ENCODE measurements at places on chromosomes 5 and 9.

DNA sequence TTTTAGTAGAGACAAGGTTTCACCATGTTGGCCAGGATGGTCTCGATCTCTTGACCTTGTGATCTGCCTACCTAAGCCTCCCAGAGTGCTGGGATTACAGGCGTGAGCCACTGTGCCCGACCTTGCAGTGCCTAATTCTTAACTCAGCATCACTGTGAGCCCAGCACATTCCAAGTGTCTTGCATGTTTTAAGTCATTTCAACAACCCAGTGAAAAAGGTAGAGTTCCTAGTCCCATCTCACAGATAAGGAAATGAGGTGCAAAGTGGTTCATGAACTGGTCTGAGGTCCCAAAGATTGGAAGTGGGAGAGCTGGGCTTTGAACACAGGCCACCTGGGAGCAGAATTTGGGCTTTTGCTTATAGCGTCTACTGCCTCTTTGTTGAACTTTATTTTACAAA, 68.0 kb downstream of the ZNF366 start:
- no peak for DNase-seq

GRCh38 chr5:112238473-112238872, 180.6 kb downstream of the EPB41L4A start:
- no peak for DNase-seq

DNA sequence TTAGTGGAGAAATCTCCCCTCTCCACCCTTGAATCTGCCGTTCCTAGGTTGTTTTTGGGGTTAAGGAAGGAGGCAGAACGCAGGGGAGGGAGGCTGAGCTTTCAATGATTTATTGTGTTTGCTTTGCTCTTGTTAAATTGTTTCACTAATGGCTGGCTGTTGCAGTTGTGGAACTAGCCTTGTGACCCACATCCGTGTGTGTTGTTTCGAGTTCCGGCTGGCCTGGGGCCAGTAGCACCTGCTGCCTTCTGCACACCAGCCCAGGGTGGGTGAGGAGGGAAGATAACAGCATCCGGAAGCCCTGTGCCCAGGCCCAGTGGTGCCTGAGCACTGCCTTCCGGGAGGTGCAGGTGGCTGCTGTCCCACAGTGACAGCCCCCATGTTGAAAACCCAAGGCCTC, 3.6 kb downstream of the ERGIC1 start:
- DNase-seq, result no peak

- DNase-seq, result no peak
Measured at GRCh38 chr5:144566747-144567420, 396.2 kb downstream of the KCTD16 start.

- DNase-seq, result no peak
Measured at GRCh38 chr9:134339183-134339806, 13.0 kb downstream of the RXRA start.

DNA sequence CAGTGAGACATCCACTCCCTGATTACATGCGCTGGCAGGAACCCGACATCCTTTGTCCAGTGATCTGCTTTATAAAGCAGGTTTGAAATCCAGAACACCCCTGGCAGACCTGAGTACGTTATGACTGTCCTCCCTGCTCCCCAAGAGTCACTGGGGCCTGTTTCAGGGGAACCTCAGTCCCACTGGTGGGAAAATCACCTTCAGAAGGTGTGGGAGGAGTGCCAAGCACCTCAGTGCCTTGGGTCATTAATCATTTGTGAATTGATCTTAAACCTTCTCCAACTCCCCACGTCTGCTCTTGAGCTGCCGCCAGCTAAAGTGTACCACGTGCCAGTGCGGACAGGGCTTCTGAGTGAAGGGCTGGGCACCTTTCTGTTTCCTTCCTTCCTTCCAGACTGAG, 16.2 kb downstream of the SLC6A3 start:
- no peak for DNase-seq

- DNase-seq, result no peak
Measured at GRCh38 chr5:8633696-8634095, 764.7 kb downstream of the MTRR start.

DNA sequence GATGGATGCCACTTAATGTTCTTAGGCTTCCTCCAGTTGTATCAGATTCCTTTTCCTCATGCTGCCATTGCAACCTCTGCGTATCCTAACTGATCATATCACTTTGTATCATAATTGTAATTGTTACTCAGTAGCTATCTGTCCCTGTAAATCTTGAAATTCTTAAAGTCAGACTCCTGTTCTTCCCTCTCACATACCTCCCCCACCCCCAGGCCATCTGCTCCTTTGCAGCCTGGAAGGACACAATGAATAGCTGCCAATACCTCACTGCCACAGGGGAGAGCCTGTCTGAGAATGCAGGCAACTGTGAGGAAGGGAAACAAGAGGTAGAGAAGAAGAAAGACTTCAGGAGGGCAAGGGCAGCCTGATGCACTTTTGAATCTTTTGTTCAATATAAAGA, 228.5 kb downstream of the ENC1 start:
- DNase-seq, result no peak

GRCh38 chr9:28923351-28923750, 1350.1 kb upstream of the C9orf72 start:
- no peak for DNase-seq

- no peak for DNase-seq
Measured at GRCh38 chr5:52077941-52078815, 694.9 kb downstream of the ISL1 start.

- no peak for DNase-seq
Measured at GRCh38 chr9:85895685-85896084, 45.3 kb upstream of the NAA35 start.

GRCh38 chr5:36558641-36559040, 47.8 kb upstream of the SLC1A3 start:
- no peak for DNase-seq

- no peak for DNase-seq
Measured at GRCh38 chr9:111842313-111842712, 47.6 kb upstream of the SHOC1 start.

DNA sequence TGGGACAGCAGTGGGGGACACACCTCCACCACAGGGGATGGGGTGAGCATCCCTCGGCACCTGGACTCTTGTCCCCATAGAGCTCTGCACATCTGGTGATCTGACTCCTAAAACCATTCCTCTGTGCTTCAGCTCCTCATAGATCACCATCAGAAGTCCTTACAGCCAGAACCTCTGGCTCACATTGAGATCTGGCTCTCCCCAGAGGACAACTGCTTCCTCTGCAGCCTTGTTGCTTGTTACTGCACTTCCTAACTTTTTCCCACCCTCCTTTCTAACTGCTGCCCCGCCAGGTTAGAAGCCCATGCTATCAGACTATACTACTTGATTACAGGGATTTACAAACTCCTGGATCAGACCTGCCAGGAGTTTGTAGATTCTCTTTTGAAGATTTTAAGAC, 64.5 kb downstream of the ARSB start:
- no peak for DNase-seq

DNA sequence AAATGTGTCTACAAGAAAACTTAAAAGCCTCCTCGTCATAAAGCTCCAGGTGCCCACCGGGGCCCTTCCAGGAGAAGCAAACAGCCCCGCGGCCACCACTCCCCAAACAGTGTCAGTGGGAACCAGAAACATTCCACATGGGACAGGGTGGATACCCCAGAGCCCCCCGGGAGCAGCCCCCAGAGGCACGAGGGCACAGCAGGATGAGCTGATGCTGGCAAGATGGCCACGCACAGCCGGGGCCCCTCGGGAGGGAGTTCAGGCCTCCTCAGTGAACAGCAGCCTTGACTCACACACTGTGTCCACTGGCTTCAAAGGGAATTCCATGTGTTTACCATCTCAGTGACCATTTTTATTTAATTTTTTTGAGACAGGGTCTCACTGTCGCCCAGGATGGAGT, 10.5 kb downstream of the EXD3 start:
- no peak for DNase-seq

GRCh38 chr9:133584167-133584558, 25.0 kb downstream of the FAM163B start:
- DNase-seq, result no peak

DNA sequence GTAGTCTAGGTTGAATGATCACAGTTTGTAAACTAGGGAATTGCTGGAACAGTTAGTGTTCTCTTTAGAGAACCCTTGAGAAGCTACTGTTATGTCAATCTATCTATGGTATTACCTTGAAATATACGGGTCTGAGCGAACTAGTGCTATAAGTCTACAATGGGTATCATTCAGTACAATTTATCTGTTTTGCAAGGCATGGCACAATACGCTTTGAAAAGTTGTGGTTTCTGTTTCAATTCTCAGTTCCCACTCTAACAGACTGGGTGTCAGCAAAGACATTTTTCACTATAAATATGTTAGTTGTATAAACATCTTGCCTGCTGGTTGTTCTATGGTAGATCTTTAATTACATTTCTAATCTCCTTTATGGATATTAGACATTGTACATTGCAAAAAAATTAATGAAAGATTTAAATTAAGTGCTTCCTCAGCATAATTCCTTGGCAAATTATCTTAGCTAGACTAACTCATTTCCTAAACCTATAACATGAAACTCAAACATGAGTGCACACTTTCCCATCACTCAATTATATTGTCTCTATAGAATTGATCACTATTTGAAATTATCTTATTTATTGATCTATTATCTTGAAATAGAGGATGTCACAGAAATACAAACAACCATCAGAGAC, 24.9 kb upstream of the SLCO6A1 start:
- no peak for DNase-seq

DNA sequence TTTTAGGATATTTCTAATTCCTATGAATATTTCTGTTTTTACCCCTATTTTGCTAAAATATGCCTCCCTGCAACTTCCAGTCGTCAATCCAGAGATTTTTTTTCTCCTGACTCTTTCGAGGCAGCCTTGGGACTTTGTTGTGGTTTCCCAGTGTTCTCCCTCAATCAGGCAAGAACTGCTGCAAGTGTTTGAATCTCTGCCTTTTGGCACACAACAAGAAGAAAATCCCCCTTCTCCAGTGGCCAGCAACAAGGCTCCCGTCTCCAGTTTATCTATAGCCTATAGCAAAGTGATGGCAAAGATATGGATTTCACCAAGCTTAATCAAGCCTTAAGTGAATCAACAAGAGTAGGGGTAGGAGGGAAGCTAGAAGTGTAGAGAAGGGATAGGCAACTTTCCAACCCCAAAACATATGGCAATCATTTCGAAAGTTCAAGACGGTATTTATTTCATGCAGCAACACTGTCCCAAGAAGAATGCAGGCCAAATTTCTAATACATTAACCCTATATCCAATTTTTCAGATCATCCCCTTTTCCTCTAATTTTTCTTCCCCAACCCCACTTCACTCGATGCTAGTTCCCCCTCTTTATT, 37.7 kb upstream of the PAPPA start:
- DNase-seq, result no peak

GRCh38 chr5:59356813-59357380, 536.6 kb downstream of the PDE4D start:
- no peak for DNase-seq

DNA sequence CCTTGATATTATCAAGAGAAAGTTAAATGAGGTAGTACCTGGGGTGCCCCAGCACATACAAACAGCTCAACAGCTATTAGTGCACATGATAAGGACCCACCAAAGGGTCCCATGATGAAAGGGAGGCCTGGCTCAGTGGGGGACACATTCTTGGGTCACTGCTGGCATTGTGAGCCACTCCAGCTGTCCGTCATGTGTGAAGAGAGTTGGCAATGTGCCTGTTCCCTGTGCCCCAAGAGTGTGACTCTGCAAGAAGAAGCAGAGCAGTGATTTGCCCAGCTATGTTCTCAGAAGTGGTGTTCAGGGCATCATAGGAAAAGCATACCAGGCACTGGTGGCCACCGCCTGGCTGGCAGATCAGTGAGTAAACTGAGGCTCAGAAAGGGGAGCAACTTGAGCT, 37.1 kb upstream of the TDRD7 start:
- no peak for DNase-seq

DNA sequence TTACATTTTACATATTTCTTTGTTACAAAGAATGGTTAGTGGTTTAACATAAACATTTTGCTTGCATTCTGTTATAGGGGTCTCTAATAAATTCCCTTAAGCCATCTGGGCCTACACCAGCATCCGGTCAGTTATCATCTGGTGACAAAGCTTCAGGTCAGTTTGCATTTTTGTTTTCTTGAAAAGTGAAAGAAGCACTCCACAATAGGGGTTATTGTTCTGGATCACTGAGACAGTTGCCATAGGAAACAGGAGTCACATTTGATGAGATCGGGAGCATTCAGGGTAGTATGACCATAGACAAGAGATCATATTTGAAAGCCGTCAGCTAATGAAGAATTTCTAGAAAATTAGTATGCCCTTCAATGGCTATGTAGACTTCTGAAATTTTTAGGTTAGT, 63.6 kb downstream of the NUP214 start:
- no peak for DNase-seq

DNA sequence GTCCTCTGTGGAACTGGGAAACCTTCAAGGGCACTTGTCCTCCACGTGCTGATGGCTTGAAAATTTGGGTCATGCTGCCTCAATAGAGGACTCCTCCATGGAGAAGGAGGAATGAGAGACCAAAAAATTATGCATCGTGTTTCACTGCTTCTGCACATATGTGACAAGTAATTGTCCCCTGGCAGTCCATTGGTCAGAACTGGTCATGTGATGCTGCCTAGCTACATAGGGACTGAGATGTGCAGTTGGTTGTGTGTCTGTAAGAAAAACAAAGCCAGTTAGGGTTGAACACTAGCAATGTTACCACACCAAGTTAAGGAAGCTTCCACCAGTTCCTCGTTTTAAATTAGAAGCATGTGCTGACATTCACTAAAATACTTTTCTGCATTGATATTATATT, 201.9 kb upstream of the ANKH start:
- DNase-seq, result no peak

- no peak for DNase-seq
Measured at GRCh38 chr5:94374336-94374735, 244.1 kb downstream of the KIAA0825 start.

- no peak for DNase-seq
Measured at GRCh38 chr5:90084342-90084741, 325.2 kb downstream of the CETN3 start.

- DNase-seq, result no peak
Measured at GRCh38 chr9:134712926-134713325, 71.3 kb downstream of the COL5A1 start.

DNA sequence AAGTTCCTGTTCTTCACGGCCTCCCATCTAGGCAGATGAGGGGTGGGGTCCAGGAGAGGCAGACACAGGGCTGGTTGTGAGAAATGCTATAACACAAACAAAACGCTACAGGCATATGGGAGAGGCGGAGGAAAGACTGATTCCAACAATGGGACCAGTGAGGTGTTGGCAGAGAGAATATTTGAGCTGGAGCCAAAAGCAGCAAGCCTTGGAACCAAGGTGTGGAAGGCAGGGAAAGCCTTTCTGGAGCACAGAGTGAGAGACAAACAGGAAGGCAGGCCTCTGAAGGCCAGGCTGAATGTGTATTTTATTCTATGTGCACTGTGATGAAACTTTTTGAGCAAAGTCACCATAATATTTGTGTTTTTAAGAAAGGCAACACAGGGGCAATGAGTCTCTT, 2.9 kb downstream of the ATPSCKMT start:
- DNase-seq, result no peak

DNA sequence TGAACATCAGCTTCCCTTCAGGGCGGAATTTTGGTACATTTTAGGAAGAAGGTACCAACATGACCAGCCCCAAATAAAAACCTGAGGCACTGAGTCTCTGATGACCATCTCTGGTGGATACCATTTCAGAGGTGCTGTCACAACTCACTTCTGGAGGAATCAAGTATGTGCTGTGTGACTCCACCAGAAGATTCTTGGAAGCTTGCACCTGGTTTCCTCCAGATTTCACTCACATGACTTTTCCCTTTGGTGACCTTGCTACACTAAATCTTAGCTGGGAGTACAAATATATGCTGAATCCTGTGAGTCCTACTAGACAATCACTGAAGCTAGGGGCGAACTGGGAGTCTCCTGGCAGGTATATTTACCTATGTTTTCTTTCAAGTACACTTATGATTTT, 28.5 kb downstream of the ECPAS start:
- no peak for DNase-seq

GRCh38 chr5:149175346-149176105, 34.2 kb downstream of the ABLIM3 start:
- no peak for DNase-seq

Measured in esophagus squamous epithelium (tissue), 5 donors.